Lung (tissue), 17 donors: ENCODE measurements at places on chromosomes 7 and 10. TPM values are rescaled to one million over a fixed set of nuclear protein-coding genes. Genes with fewer than 3 reads are reported as not detected.

The HECTD2 gene
- 50.8 TPM for total RNA-seq

The NKX1-2 gene
- 0.06 TPM for total RNA-seq

The DLX6 gene
- not detected for total RNA-seq

The TACC2 gene
- total RNA-seq, result 43.3 TPM

The ASB13 gene
- total RNA-seq, result 26.2 TPM

The OLAH gene
- total RNA-seq, result not detected

The TCERG1L gene
- not detected for total RNA-seq

The SMNDC1 gene
- total RNA-seq, result 24.4 TPM

The RAB19 gene
- total RNA-seq, result 3.2 TPM

The COBL gene
- total RNA-seq, result 21.7 TPM

The SFRP4 gene
- total RNA-seq, result 2.5 TPM

The PAPOLB gene
- total RNA-seq, result 0.25 TPM

The RNF133 gene
- total RNA-seq, result 9.1 TPM

The SPDYE11 gene
- total RNA-seq, result not detected

The VWA2 gene
- 18.3 TPM for total RNA-seq

The MSANTD7 gene
- 9.4 TPM for total RNA-seq

The PRKAR2B gene
- 6.6 TPM for total RNA-seq

The PDK4 gene
- total RNA-seq, result 86.9 TPM

The CACNB2 gene
- total RNA-seq, result 5.1 TPM

The CLDN3 gene
- 43.4 TPM for total RNA-seq

The TLX1 gene
- total RNA-seq, result not detected

The CFTR gene
- total RNA-seq, result 19.5 TPM

The TAS2R41 gene
- total RNA-seq, result 0.77 TPM

The PALD1 gene
- total RNA-seq, result 19.7 TPM

The ZNF775 gene
- 5.4 TPM for total RNA-seq

The C10orf143 gene
- total RNA-seq, result 3.0 TPM

The SLC26A4 gene
- total RNA-seq, result 5.1 TPM

The TDRD1 gene
- total RNA-seq, result 0.25 TPM

The SSC4D gene
- total RNA-seq, result 0.28 TPM

The CYP26C1 gene
- not detected for total RNA-seq

The SAMD9L gene
- total RNA-seq, result 23.9 TPM

The AOC1 gene
- 0.48 TPM for total RNA-seq

The SLC16A12 gene
- total RNA-seq, result 4.6 TPM

The HEPACAM2 gene
- 0.46 TPM for total RNA-seq

The CCDC201 gene
- not detected for total RNA-seq

The SPDYE5 gene
- not detected for total RNA-seq

The HOXA6 gene
- 7.7 TPM for total RNA-seq

The TUBAL3 gene
- total RNA-seq, result 0.12 TPM

The KLLN gene
- total RNA-seq, result 1.1 TPM

The PLAC9 gene
- 12.1 TPM for total RNA-seq

The KAZALD1 gene
- 8.2 TPM for total RNA-seq

The C10orf62 gene
- total RNA-seq, result not detected
